Stimulated activated CD4-positive, alpha-beta T cell treated with anti-CD3 and anti-CD28 coated beads, Interleukin-4, amount 100 ng/mL, for 1 hour (primary cell): ENCODE measurements at places on chromosomes 13 and 19.

DNA sequence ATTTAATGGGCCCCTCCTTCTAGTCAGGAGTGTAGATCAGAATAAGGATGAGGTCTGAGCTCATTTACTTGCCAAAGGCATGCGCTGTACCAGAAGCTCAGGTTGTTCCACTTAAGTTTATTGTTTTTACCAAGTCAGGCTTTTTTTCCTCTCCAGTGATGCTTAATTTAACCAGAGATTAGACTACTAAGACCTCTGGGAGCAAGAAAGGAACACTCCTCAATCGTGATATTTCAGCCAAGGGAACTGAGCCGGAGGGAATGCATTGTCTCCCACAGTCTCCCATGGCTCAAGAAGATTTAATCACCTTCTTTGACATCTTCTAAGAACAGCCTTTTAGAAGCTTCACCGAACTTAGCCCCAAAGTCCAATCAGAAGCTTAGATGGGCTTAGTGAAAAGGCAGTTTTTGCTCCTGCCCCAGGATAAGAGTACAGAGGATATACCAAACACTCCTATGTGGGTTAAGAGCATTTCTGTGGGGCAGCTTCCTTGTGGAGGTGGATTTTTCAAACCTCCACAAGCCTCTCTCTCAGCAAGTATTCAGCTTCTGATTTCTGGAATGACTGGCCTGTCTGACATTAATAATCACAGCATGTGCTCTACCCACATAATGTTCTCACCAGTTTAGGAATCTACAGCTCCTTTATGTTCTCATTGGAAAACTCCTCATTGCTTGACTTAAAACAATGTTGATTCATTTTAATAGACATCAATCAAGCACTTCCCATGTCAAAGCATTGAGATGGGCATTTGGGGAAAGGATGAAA is 322.7 kb downstream of the SUCLA2 start:
- DNase-seq, result no peak

GRCh38 chr19:34269489-34269888 is 15.1 kb downstream of the GARRE1 start:
- no peak for DNase-seq

GRCh38 chr13:65857942-65858565 is 1372.1 kb downstream of the PCDH9 start:
- DNase-seq, result no peak

DNA sequence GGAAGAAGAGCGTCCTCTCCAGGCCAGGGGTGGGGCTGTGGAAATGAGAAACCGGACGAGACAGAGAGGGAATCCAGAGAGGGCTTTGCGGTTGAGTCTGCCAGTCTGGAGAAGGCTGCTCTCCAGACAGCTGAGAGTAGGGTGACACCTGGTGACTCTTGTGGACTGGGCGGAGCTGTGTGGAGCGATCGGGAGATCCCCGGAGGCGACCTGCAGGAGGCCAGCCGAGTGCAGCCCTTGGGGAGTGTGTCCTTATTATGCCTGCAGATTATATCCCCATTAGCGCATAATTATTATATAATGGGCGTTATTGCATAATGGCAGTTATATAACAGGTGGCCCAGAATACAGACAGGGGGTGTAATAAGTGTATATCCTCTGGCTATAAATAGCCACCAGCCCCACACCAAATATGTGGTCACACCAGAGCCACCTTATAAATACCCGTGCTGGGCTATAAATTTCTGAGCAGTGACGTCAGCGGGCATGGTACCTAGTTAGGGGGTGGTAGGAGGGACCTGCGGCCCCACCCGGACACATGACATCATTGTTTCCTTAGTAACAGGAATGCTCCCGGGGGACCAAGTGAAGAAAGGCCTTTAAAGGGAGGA is 41.2 kb downstream of the NFIX start:
- no peak for DNase-seq

DNA sequence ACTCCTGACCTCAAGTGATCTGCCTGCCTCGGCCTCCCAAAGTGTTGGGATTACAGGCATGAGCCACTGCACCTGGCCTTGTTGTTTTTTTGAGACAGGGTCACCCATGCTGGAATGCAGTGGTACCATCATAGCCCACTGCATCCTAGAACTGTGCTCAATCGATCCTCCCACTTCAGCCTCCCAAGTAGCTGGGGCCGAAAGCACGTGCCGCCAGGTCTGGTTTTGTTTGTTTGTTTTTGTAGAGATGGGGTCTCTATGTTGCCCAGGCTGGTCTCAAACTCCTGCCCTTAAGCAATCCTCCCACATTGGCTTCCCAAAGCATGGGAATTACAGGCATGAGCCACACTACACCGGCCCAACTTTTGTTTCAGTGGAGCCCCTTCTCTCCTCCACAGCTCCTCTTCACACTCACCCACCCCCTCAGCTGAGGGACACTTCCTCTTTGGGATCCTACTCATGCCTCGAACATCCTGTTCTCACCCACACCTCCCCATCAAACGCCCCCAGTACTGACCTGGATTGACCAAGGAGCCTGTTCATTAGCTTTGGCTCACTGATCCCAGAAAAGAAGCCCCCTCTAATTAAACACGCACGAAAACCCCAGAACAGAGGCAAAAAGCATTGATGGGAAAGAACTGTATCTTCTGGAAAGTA is 12.8 kb upstream of the CERS4 start:
- no peak for DNase-seq
